ENCODE measurements at places on chromosomes 1 and 21.
A peak's percentile ranks its signal among the peaks of the same experiment; 100 is the strongest.

GRCh38 chr1:36475341-36475740, 7.4 kb downstream of the CSF3R start:
- DNase-seq: peak; percentile 8

DNA sequence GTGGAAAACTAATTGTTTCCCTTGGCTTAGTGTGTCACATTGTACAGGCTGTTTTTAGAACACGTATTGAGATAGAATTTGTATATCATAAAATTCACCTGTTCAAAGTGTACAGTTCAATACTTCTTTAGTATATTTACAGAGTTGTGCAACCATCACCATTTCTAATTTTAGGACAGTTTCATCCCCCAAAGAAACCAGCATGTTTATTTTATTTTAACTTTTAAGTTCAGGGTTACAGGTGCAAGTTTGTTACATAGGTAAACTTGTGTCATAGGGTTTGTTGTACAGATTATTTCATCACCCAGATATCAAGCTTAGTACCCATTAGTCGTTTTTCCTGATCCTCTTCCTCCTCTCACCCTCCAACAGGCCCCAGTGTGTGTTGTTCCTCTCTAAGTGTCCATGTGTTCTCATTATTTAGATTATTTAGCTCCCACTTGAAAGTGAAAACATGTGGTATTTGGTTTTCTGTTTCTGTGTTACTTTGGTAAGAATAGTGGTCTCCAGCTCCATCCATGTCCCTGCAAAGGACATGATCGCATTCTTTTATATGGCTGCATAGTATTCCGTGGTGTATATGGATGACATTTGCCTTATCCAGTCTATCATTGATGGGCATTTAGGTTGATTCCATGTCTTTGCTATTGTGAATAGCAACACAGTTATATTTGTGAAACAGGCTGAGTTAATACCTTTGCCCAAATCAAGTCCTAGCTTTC, 35.2 kb upstream of the DHCR24 start:
- DNase-seq: no peak

- DNase-seq: no peak
Measured at GRCh38 chr1:198220428-198220827, 63.6 kb downstream of the NEK7 start.

DNA sequence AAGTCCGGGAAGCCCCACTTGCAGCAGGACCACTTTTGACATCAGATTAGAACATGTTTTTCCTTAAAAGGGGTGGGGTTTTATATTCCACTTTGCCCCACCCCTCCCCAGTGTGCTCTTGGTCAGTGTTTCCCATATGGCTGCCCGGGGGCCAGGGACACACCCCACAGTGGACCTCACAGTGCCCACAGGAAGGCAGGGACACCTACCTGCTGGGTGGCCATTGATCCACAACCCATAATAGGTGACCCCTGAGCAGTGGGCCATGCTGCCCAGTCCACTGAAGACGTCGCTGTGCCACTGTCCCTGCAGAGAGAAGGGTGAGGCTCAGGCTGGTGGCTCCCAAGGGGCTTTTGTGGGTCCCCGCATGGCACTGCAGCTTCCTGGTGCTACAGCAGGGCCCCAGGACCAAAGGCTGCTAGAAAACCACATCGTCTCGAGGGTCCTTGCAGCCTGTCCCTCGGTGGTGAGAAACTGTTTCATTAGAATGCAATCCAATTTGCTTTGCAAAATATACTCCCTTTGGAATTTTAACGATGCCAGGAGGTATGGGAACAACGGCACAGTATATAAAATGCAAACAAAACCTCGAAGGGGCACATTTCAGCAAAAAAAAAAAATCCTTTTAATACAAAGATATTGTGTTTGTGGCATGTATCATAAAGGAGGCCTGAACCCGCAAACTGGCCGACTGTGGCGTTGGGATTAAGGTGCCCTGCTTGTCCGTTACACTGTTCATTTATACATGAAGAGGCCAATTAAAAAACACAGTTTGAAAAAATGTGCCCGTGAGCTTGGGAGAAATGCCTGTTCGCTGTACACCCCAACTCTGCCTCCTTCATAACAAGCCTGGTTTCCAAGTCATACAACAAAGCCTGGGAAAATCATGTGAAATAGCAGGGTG, 16.9 kb downstream of the MORN1 start:
- no peak for DNase-seq

- no peak for DNase-seq
Measured at GRCh38 chr1:228007049-228007800, 427 bp downstream of the WNT3A start.

GRCh38 chr1:231757101-231757404, 130.5 kb downstream of the DISC1 start:
- no peak for DNase-seq

GRCh38 chr1:112462953-112463279, 45.8 kb upstream of the WNT2B start:
- no peak for DNase-seq

GRCh38 chr1:223208164-223209076, 65.4 kb upstream of the TLR5 start:
- no peak for DNase-seq

DNA sequence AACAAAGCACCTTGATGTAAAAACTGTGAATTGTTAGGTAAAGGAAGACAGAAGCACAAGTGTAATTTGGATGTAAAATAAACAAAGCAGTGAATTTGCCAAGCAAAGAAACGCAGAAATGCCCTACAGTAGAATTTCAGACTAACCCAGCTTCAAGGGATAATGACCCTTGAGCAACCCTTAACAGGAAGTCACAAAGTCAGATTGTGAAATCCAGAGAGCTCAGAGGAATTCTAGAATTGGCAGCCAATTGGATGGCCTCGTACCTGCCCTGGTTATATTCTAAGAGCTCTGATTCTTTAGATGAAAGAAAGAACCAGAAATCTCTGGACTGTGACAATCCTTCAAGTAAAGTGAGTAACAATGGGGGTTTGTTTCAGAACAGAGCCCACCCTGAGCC, 152.7 kb upstream of the CHRM3 start:
- no peak for DNase-seq

DNA sequence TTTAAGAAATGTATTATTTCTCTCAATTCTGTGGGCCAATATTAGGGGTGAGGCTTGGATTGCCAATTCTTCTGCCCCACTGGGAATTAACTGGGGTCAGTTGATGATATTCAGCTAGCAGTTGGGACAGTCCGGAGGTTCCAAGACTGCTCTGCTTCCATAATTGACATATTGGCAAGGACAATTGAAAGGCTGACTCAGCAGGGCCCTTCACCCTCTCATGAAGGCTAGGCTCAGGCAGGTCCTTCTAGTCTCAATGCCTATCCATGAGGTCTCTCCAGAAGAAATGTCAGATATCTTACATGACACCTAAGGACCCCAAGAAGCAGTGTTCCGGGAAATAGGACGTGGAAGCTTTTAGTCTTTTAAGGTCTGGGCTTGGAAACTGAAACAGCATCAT, 13.3 kb upstream of the RNF11 start:
- DNase-seq: no peak

DNA sequence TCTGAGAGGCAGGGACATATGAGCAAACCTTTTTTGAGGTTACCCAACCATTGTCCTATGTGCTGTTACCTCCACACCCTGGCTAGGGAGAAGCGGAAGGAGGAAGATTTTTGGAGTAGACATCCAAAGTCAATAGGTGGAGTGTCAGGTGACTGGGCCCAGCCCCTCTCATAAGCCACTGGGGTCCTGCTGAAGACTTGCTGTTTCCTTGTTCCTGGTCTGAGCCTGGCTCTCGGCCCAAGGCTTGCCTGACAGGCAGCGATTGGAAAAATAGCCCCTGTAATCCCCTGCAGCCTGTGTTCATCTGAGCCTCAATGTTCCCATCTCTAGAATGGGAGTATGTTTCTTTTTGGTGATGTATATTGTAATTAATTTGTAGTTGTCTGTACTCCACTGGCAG, 6.9 kb upstream of the PIGR start:
- no peak for DNase-seq

DNA sequence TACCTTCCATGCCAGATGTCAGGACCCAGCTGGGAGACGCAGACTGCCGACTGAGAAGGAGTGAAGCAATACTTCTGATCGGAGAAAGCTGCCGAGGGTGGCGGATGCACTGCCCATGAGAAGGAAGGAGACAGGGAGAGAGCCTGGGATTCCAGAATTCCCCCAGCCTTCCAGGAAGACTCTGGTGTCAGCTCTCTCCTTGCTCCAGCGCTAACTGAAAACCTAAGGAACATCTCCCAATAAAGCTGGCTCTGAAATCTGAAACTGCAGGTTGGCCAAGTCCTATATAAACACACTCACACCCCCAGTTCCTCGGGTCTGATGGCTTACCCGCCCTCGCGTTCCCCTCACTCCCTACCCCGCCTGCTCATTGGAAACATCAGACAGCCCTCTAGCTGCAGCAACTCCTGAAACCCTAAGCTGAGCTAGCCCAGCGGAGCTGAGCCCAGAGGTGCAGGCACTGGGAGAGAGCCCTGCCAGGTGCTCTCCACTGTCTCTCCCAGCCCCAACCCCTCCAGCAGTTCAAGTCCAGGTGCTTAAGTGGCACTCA, 52.3 kb downstream of the PLEKHA6 start:
- DNase-seq: peak; percentile 55

DNA sequence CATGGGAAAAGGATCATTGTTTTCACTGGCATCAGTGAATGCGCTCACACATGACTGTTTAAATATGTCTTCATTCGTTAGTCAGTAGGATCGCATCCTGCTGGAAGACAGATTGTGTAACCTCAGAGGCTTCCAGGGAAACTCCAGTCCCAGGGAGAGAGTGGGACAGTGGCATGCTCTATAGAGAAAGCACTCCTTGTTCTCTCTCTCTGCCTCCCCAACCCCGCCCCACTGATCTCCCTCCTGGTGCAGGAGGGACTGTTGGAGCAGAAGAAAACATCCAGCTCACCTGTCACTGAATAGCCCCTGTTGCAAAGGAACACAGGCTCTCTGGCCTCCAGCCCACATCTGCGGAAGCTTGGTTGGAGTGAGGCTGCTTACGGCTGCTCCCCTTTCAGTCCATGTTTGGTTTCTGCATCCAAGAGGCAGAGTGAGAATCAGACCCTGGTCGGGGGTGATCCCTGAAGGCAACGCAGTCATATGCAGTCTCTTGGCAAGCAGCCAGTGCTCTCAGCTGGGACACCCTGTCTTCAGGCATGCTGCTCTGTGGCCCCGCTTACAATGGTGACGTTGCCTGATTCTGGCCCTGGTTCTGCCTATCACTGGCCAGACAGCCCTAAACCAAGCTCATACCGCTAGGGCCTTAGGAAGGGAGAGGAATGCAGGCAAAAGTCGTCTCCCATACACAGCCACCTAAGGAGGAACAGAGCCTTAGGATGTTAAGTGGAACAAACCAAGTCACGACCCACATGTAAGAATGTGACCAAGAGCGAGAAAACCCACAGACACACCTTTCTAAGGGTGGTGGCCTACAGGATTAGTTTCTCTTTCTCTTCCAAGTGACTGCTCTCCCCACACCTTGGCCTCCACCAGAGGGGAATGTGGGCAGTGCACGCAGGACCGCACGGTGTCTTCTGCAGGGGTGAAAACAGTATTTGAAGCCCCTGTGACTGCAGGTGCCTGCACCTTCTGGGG, 39.7 kb downstream of the BACE2 start:
- no peak for DNase-seq

DNA sequence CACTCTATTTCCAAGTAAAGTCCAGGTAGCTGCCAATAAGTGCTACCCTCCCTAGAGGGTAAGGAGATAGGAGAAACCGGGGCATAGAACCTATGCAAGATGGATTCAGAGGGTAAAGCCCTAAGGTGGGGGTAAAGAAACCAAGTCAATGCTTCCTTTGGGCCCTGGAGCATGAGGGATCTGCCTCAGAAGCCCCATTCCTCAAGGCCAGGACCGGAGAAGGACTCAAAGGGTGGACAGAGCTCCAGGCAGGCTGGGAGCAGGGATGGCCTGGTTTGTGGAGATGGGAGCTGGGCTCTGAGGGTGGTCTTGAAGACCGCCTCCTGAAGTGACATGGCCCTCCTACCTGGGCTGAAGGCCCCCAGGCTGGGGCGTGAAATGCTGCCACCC, 3.9 kb downstream of the EPHA2 start:
- DNase-seq: no peak

DNA sequence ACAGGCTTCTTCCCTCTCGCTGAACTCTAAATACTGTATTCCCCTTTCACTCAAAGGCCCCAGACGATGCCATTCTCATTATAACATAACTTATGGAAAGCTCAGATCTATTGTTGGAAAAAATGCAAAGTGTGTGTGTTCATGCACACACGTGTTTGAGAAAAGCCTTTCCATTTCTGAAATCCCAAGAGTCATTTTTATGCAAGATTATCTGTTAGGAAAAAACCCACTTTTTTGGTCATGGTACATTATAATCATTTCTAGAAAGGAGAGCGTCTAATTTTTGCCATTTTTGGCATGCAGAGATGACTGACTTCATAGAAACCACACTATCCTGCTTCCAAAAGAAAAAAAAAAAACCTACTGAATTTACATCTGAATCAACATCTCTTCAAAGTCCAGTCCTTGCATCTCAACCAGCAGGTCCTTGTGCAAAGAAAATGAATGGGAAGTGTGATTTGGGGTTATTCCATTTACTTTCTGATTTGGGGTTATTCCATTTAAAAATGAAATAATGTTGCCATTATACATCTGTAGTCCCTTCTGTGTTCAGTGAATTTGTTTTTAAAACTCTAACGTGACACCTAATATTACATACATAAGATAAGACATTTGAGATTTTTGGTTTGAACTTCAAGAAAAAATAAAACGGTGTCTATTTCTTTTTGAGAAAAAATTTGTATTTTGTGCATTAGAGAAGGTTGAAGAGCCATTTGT, 150.3 kb downstream of the DHRS3 start:
- DNase-seq: no peak

- DNase-seq: no peak
Measured at GRCh38 chr1:183520379-183520778, 48.1 kb downstream of the SMG7 start.

DNA sequence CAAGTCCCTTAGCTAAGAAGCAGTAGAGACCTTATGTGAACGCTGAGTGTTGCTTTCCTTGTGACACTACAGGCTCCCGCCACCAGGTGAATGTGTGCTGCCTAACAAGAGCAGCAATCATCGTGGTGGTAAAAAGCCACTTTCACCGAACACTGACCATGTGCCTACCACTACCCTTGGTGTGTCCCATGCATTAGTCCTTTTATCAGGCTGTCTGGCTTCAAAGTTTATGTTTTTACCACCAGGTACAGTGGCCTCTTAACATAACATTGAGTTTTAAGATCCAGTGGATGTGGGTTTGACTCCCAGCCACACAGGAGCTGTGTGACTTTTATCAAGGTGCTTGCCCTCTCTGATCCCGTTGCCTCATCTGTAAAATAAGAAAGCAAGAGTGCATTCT, 1.7 kb downstream of the C1QB start:
- no peak for DNase-seq
